Cortex of kidney (tissue), 1 donor: ENCODE measurements at places on chromosomes 3 and 15.

DNA sequence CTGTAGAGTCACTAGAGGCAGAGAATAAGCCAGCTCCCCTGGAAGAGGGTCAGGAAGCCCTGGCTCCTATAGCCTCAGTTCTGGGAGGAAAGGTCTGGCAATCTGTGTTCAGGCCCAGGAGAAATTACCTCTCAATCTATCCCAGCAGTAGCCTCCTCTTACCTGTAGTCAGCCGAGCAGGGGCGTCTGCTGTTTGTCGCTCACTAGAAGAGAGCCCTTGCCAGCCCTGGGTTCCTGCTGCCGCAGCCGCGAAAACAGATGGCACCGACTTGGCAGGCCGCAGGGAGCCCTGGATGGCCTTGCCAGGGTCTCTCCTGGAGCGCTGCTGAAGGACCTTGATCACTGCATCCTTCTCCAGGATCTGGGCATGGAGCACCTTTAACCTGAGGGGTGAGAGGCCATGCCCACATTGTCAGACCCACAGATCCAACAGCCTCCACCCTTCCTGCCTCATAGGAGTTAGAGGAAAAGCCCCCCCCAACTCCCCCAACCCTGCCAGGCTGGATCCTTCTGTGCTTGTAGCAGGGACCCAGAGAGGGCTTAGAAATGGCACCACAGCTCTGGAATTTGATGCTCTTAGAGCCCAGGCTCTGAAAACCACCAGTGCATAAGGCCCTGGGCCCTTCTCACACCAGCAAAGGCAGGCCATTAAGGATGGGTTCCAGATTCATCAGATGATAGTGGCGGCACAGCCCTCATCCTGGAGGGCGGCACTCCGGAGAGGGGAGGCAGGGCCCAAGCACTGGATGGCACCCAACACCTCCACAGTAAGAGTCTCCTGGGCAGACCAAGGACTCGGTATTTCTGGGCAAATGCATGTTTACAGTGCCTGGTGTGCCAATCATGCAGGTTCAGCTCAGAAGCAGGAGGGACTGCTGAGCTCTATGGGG, 14.9 kb downstream of the AMOTL2 start:
- DNase-seq, result no peak

DNA sequence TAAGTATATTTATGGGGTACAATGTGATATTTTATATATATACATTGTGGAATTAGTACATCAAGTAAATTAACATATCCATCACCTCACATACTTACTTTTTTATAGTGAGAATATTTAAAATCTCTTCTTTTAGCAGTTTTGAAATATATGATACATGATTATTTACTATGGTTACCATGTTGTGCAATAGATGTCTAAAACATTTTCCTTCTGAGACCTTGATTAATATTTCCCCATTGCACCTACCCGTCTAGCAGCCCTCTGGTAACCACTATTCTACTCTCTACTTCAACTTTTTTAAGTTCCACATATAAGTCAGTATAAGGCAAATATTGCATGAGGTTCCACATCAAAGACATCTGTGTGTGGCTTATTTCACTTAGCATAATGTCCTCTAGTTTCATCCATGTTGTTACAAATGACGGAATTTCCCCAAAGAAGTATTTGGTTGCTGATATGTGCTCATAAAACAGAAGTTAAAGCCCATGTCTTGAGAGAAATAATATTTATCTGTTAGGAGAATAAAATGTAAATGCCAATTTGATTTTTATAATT, 29.6 kb upstream of the NFKBIZ start:
- no peak for DNase-seq

DNA sequence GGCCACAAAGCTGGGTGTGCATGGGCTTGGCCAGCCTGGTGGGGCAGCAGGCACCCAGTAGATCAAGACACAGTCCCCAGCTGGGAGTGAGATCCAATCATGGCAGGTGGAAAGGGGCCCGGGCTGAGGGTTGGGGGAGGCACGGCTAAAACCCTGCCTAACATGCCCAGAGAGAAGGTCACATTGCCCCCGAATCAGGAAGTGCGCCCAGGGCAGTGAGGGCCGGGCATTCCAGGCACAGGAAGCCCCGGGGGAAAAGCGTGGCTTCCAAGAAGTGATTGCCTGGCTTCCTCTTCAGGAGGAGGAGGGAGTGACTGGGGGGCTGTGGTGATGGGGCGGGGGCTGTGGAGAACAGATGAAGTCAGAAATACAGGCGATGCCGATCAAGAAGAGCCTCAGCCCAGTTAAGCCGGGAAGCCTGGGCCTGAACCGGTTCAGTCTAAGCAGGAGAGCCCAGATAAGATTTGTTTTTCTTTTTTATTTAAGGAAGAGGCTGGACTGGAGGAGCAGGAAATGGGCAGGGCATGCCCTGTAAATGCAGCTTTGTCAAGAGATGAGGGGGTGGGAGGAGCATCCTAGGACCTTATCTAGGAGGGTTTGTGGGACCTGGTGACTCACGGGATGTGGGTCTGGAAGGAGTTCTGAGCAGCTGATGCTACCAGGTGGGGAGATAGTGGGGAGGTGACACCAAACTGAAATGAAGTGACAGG, 83.9 kb downstream of the CHSY1 start:
- DNase-seq, result no peak

DNA sequence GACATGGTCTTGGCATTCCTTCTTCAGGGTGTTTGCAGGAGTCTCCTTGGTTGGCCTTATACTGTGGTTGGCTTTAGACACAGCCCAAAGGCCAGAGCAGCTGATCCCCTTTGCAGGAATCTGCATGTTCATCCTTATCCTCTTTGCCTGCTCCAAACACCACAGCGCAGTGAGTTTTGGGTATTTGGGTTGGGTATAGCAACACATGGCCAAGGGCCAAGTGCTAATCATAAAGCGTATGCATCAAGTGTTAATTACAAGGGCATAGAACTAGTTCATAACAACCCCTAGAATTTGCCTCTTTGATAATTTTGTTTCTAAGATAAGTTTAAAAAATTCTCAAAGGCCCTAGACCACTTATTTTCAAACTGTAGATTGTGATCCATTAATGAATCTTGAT, 11.8 kb downstream of the SLC28A2 start:
- no peak for DNase-seq

DNA sequence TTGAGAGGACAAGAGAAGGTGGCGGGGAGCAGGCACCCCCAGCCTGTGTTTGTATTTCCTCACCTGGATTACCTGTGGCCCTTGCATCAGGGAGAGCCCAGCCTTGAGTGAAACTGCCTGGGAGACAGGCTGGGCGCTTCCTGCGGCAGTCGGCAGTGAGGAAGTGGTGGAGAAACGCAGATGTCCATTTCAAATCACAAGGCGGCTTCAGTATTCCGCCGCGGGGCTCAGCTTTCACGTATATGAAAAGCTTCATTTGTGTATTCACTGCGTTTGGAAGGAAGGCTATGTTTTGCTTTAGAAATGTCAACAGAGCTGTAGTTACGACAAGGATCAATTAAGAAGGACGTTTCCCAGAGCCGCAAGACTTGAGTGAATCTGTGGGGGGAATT, 167.4 kb upstream of the CTDSPL start:
- no peak for DNase-seq

DNA sequence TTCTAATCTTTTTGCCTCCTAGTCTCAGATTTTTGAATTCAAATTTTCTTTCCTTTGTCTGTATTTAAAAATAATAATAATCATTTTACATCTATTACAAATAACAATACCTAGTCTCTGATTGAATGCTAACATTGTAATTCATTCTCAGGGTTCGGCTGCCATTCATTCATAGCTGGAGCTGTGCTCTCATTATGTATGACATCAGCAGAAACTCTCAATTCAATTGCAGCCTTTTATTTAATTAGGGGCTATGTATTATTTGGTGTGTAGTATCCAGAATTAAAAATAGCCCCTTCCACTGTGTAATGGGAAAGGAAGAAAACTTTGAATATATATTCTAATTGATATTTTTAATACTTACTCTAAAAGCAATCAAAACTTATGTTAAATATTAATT, 270.4 kb upstream of the MDFIC2 start:
- DNase-seq, result no peak

DNA sequence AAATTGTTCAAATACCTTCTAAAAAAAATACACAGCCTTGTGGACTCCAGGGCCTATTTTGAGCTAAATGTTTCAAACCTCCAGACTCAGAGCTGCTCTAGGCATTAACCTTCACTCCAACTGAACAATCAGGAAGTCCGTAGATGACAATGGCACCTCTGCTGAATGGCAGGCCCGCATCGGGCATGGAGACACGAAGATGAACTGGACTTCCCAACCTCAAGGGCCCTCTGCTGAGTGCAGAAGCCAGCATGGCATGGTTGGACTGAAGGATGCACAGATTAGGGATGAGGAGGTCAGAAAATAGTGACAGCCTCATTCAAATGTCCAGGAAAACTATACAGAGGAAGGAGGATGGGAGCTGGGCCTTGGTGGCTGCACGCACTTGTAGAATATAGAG, 2.2 kb downstream of the FAM174B start:
- no peak for DNase-seq
